Stimulated activated CD4-positive, alpha-beta T cell treated with anti-CD3 and anti-CD28 coated beads, Interleukin-12 subunit alpha, Interleukin-12 subunit beta, amount 100 ng/mL, for 4 hours (primary cell): ENCODE measurements at places on chromosomes 3 and 15.

GRCh38 chr3:37764586-37764985 is 97.1 kb upstream of the CTDSPL start:
- DNase-seq: no peak

- DNase-seq: no peak
These were observed 468.9 kb upstream of the WNT5A start for GRCh38 chr3:55955891-55956477.

DNA sequence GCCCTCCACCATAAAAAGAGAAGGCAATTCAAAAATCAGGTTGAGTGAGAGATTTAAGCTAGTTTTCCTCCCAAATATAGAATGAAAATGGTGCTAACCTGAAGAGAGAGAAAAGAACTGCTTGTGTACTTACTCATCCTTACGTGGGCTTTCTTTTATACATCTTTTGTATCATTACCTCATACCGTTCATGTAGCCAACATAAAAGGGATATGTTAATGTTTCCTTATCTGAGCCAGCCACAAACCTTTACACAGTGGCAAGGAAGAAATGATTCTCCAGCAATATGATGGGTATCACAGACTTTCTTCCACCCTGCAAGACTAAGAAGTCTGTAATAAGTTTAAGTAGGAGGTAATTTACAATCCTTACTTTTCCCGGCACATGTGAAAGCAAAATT is 600.8 kb upstream of the ZNF385D start:
- DNase-seq: no peak

DNA sequence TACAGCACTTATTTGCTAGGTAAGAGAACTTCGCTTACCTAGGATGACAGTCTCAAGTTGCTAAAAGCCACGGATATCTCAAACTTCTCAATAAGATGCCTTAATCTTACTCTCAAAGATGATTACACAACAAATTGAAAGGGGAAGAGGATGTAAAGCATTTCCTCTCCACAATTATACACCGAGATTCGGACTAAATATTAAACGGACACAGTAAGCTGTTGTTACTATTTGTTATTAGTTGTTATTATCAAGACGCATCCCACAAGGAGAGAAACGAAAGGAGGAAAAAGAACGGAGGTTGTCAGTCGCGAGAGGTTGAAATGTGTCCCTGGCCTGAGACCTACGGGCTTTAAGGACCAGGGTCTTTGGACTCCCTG is 660 bp downstream of the ZNF106 start:
- DNase-seq: no peak

- no peak for DNase-seq
These were observed 36.6 kb downstream of the UACA start for GRCh38 chr15:70726753-70727152.

DNA sequence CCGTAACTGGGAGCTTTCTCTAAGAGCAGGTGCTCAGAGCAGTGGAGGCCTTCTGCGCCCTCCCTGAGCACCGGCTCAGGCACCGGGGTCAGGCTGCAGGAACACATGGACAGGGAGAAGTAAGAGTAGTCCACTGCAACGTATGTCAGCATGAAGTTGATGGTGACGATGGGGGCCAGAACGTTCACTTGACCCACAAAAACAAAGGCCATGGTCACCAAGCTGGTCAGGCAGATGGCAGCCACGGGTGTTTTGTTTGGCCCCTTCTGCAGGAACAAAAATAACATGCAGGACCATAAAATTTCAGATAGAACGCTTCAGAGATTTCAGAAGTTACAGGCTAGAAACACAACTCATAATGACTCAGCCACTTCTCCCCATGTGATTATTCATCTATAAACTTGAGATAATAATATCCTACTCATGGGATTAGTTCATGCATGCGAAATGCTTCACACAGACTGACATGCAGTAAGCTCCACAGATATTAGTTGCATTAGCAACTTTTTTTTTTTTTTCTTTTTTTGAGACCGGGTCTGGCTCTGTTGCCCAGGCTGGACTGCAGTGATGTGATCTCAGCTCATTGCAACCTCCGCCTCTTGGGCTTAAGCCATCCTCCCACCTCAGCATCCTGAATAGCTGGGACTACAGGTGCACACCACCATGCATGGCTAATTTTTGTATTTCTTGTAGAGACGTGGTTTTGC is 52.2 kb upstream of the HEG1 start:
- no peak for DNase-seq
